Activated naive CD8-positive, alpha-beta T cell treated with anti-CD3 and anti-CD28 coated beads, Interleukin-2, amount 50 U/mL, for 16 hours (primary cell): ENCODE measurements at places on chromosomes 4 and X.

GRCh38 chr4:89640620-89641366 lies 196.2 kb downstream of the SNCA start:
- DNase-seq = no peak

GRCh38 chr4:98566361-98567008 lies 91.9 kb downstream of the TSPAN5 start:
- no peak for DNase-seq

GRCh38 chrX:148310426-148311165 lies 189.8 kb upstream of the AFF2 start:
- peak; percentile 4 for DNase-seq

GRCh38 chrX:132730726-132731125 lies 227.7 kb downstream of the HS6ST2 start:
- no peak for DNase-seq

DNA sequence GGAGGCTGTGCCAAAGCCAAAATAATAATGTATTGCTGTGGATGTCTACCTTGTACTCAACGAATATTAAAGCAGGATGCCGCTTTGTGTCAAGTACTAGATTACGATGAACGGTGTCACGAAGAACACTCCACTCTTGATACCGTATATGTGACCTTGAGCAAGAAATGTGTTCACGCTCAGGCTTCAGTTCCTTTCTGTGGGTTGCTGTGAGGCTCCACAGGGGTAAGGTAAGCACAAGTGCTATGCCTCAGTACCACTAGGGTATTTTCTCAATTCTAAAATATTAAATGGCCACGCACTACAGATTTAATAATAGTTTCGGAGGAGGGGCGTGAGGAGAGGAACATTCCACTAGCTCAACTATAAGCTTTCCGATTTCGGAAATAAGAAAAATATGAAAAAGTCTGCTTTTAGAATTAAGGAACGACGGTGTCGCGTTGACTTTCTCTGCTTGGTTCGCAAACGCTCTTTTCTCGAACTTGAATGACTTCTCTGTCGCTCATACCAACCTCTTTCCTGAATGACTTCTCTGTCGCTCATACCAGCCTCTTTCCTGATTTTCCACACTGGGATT lies 607 bp upstream of the SCOC start:
- DNase-seq = no peak

- no peak for DNase-seq
Measured at GRCh38 chr4:8157496-8157895, 1.1 kb downstream of the ABLIM2 start.

- no peak for DNase-seq
Measured at GRCh38 chr4:145352438-145353145, 129.1 kb upstream of the SMAD1 start.

DNA sequence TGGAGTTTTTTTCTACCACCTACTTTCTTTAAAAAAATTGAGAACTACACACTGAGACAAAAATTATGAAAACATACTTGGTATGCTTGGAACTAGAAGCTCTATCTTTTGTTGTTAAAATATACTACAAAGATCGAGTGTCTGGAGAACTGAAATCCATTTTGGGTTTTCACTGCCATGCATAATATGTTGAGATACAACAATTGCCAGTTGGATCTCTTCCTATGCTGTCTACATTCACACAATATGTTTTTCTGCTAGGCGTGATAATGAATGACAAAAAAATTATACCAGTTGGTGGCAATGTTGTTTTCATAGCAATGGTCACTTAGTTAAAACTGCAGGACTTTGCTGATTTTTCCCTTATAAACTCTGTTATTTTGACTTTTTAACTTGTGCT lies 605.4 kb upstream of the LCORL start:
- no peak for DNase-seq

DNA sequence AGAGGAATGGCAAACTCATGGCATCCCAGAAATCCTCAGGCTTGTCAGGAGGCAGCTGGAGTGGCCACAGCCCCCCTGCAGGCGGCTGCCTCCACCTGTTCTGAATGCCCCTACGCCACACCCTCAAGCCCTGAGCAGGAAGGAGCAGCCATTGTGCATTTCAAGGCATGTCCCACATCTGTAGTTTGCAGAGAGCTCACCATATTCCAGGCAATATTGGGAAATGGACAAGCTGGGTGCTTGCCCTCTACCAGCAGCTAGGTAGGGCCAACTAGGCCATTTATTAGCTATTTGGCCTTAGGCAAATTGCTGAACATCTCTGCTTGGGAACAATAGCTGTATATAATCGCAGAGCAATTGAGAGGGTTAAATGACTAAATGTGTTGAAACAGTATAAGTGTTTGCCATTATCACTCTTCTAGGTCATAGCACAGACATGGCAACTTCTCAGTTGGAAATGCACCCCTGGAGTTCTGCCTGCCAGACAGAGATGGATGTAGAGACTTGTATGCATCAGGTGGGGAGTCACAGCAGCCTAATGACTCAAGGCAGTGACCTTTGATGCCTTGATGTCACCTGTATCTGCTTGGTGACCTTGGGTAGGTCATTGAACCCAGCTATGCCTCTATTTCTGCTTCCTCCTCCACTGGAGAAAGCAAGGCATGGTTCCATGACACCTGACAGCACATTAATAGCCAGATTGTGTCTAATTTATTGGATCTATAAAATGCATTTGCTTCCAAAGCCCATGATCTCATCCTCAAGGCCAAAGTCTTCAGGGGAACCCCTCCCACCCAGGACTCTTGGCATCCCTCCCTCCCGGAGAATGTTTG lies 52.8 kb downstream of the FHDC1 start:
- no peak for DNase-seq

GRCh38 chr4:25986807-25987206 lies 72.8 kb downstream of the SMIM20 start:
- no peak for DNase-seq

- DNase-seq = no peak
Measured at GRCh38 chr4:19531906-19532848, 719.5 kb upstream of the SLIT2 start.
